CD4-positive, CD25-positive, alpha-beta regulatory T cell (primary cell): ENCODE measurements at places on chromosomes 5 and 9. TPM values are rescaled to one million over a fixed set of nuclear protein-coding genes. Genes with fewer than 3 reads are reported as not detected.

GRCh38 chr5:44871401-44871800, 62.7 kb downstream of the MRPS30 start:
- no peaks in the 10 kb centered on the region for H3K4me1 ChIP-seq
- H3K4me3 ChIP-seq: no peak overlapping the region
- DNase-seq: no peak
- H3K27me3 ChIP-seq: no peaks in the 10 kb centered on the region
- no peak overlapping the region for H3K27ac ChIP-seq
- no peaks in the 10 kb centered on the region for H3K36me3 ChIP-seq

- H3K4me3 ChIP-seq: peak overlapping the region; percentile 93
- no peak overlapping the region for H3K27ac ChIP-seq
- no peaks in the 10 kb centered on the region for H3K27me3 ChIP-seq
- DNase-seq: no peak
- H3K4me1 ChIP-seq: peaks cover 17% of the 10 kb centered on the region
- H3K36me3 ChIP-seq: peaks cover 43% of the 10 kb centered on the region
Observed at GRCh38 chr9:124414612-124415011, 630 bp downstream of the PSMB7 start.

DNA sequence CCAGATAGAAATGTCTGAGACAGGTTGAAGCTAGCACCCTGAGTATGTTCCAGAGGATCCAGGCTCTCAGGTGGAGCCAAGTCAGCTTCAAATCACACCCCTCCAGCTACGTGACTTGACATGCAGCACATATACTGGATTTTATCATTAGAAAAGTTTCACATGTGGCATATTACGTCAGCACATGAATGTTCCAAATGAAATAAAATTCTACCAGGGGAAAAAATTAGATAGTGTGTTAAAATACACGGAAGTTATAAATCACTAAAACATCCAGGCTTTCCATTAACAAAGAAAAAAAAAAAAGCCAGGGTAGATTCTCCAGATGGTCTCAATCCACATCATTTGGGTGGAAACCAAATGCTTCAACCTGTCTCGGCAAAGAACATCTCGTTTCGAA, 251.6 kb downstream of the MPDZ start:
- no peaks in the 10 kb centered on the region for H3K36me3 ChIP-seq
- H3K4me3 ChIP-seq: no peak overlapping the region
- no peaks in the 10 kb centered on the region for H3K4me1 ChIP-seq

DNA sequence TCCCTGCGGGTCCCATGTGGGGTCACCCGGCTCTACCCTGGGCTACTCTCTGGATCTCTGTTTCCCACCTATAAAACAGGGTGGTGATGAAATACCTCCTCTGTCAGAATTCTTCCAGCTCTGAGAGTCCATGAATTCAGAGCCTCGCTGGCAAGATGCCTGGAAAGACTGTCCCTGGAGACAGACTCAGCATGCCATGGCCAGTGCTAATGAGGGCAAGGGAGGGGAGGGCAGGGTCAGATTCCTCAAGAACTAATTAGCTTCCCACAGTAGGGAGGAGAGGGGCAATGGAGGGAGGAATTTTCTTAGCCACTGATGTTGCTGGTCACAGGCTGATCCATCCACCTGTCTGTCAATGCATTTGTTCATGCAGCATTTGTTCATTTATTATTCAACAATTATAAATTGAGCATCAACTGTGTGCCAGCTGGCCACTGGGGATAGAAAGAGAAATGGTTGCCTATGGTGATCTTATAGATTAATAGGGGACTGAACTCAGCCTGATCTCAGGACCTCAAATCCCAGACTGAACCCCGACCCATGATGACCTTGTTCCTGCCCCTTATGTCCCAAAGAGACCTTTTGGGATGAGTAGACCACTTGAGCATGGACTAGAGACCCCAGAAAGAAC, 4.7 kb downstream of the SYNPO start:
- DNase-seq: no peak
- no peak overlapping the region for H3K4me3 ChIP-seq
- no peaks in the 10 kb centered on the region for H3K27me3 ChIP-seq
- no peaks in the 10 kb centered on the region for H3K4me1 ChIP-seq
- H3K27ac ChIP-seq: no peak overlapping the region
- H3K36me3 ChIP-seq: no peaks in the 10 kb centered on the region

DNA sequence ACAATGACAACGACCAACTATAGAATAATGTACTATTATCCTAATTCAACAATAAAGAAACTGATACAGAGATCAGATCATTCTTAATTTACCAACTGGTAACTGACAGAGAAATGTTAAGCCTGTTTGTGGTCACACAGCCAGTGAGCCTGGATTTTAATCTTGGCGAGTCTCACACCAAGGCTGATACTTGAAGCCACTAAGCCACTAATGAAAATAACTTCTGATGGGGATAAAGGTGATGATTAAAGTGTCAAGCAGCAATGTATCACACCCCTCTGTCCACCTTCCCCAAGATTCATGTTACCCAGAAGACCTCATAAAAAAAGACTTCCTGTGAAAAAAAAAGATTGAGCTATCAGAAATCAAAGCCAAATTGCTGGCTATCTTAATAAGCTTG, 350.5 kb downstream of the SPOCK1 start:
- no peak for DNase-seq
- no peaks in the 10 kb centered on the region for H3K36me3 ChIP-seq
- H3K27ac ChIP-seq: no peak overlapping the region
- no peaks in the 10 kb centered on the region for H3K27me3 ChIP-seq
- no peak overlapping the region for H3K4me3 ChIP-seq

DNA sequence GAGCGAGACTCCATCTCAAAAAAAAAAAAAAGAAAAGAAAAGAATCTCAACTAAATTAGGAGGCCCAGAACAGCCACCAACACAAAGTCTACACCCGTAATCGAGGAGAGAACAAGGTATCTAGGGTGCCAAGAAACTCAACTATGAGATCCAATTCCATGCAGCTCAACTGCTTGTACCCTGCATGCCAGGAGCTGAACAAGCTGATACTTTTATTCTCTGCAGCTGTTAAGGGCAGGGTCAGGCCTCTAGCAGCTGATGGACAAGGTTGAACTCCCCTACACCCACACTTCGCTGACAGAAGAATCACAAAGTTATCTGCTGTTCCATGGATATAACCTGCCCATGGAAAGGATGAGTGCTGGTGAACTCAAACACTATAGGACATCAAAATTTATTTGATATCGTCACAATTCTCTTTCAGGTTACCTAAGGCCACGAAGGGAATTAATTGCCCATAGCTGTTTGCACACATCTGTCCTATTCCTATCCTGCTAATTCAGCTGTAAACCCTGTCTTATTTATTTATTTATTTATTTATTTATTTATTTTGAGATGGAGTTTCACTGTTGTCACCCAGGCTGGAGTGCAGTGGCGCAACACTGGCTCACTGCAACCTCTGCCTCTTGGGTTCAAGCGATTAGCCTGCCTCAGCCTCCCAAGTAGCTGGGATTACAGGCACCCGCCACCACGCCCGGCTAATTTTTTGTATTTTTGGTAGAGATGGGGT, 20.7 kb downstream of the UBAP2 start:
- H3K27ac ChIP-seq: no peak overlapping the region
- no peaks in the 10 kb centered on the region for H3K27me3 ChIP-seq
- peaks cover 5% of the 10 kb centered on the region for H3K36me3 ChIP-seq
- no peak overlapping the region for H3K4me3 ChIP-seq
- DNase-seq: no peak

- H3K27ac ChIP-seq: no peak overlapping the region
- no peaks in the 10 kb centered on the region for H3K27me3 ChIP-seq
- H3K4me1 ChIP-seq: peaks cover 24% of the 10 kb centered on the region
- H3K36me3 ChIP-seq: no peaks in the 10 kb centered on the region
- DNase-seq: no peak
- H3K4me3 ChIP-seq: no peak overlapping the region
Observed at GRCh38 chr9:131835151-131835910, 95.5 kb upstream of the RAPGEF1 start.

GRCh38 chr9:127132921-127133647, 10.6 kb upstream of the ANGPTL2 start:
- H3K4me3 ChIP-seq: no peak overlapping the region
- H3K27me3 ChIP-seq: no peaks in the 10 kb centered on the region
- DNase-seq: no peak
- no peaks in the 10 kb centered on the region for H3K36me3 ChIP-seq

DNA sequence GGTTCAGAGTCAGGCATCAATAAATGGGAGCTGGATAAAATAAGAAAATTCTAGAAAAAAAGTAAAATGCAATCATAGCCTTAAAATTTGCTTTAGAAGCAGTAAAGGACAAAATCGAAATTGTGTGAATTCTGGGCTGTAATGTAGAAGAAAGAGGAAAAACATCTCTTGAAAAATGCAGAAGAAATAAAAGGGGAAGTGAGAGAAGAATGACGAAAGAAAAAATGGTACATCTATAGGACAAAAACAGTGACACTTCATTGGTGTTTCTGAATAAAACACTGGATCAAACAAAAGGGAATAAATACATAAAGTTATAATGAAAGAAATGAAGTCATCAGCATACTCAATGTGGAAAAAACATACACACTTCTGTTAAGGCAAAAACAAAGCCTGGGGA, 642.3 kb downstream of the ACTL7B start:
- DNase-seq: no peak
- H3K4me1 ChIP-seq: no peaks in the 10 kb centered on the region
- H3K27me3 ChIP-seq: no peaks in the 10 kb centered on the region
- no peak overlapping the region for H3K27ac ChIP-seq
- H3K4me3 ChIP-seq: no peak overlapping the region

MEGF10 gene
- not detected for total RNA-seq

PIP5K1B gene
- 0.47 TPM for total RNA-seq

SPACA9 gene
- total RNA-seq: 0.32 TPM

DAB2IP gene
- total RNA-seq: not detected

CYLC2 gene
- not detected for total RNA-seq

TMEM171 gene
- total RNA-seq: not detected

CSF1R gene
- not detected for total RNA-seq
